ENCODE measurements at places on chromosomes 12 and 14. TPM values are rescaled to one million over a fixed set of nuclear protein-coding genes. Genes with fewer than 3 reads are reported as not detected.

The CLEC2A gene
- total RNA-seq: not detected

The FAIM2 gene
- total RNA-seq: not detected

The CTSG gene
- 0.23 TPM for total RNA-seq

The C1QL4 gene
- not detected for total RNA-seq

The GPR137C gene
- total RNA-seq: 0.67 TPM

The RAD51AP1 gene
- total RNA-seq: 35.5 TPM

The PAX9 gene
- total RNA-seq: not detected

The ALX1 gene
- total RNA-seq: not detected

The LGR5 gene
- not detected for total RNA-seq

The FAM181A gene
- not detected for total RNA-seq

The SDSL gene
- not detected for total RNA-seq

The NANOG gene
- total RNA-seq: not detected

The SPATA7 gene
- total RNA-seq: 4.1 TPM

The PRB2 gene
- not detected for total RNA-seq

The PTPN6 gene
- 394 TPM for total RNA-seq

Measured in activated naive CD4-positive, alpha-beta T cell treated with anti-CD3 and anti-CD28 coated beads, Interleukin-2, amount 10 ng/mL, durations not matched to agents 5 hours and 36 hours (primary cell).